HAP-1 (cell line): ENCODE measurements at places on chromosomes 4 and X.

- DNase-seq = no peak
Measured at GRCh38 chrX:15601932-15602331, 1.2 kb upstream of the ACE2 start.

DNA sequence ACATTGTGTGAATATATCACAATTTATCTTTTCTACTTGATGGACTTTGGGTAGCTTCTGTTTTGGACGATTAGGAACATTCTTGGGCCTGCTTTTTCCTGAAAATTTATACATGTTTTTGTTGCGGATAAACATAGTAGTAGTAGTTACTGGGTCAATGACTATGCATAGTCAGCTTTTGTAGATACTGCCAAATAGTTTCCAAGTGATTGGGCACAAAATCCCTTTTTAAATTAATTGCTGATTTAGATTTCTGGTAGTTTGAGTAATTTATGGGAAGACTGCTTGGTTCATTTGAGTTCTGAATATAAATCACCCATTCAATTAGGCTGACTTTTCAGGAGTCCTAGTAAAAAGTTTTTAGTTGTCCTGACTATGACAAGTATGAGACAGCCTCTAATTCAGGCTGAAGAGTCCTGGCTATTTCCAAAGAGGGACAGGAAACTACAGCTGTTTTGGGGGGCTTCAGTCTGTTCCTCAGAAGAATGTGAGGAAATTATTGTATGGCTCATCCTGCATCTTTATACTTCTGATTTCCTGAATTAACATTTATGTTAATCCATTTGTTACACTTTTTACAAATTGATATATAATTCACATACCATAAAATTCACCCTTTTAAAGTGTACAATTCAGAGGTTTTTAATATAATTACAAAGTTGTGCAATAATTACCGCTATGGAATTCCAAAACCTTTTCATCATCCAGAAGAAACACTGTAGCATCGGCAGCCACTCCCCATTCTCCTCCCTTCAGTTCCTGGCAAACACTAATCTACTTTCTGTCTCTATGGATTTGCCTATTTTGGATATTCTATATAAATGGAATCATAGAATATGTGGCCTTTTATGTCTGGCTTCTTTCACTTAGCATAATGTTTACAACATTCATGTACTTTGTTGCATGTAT, 14.2 kb downstream of the LRP2BP start:
- DNase-seq = no peak

DNA sequence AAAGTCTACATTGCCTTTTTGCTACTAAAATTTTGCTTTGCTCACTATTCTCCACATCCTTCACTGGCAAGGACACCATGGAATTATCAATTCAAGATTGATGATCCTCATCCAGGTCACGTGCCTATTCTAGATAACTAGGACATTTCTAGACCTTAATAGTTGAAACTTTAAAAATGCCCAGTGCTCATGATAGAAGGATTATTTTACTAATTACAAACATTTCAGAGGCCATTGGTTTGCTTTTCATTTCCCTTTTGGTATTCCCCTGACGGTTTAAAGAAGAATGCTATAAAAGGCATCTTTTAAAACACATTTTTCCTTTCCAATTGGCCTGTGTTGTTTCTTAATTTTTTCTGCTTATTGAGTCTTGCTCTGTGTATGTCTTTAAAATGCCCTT, 249.4 kb downstream of the NDST4 start:
- no peak for DNase-seq

DNA sequence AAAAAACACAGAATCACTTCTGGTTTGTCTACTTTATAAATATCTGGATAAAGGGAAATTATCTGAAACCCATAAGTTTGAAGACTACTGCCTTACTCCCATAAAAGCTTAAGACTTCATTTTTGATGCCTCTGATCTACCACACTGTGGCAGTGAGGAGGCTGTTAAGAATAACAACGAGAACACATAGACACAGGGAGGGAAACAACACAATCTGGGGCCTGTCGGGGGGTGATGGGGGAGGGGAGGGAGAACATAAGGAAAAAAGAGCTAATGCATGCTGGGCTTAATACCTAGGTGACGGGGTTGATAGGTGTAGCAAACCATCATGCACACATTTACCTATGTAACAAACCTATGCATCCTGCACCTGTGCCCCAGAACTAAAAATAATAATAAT, 573.7 kb downstream of the GBA3 start:
- DNase-seq = no peak

- no peak for DNase-seq
Measured at GRCh38 chr4:102552781-102553180, 51.6 kb downstream of the NFKB1 start.
